ENCODE measurements at places on chromosomes 12 and 14.

DNA sequence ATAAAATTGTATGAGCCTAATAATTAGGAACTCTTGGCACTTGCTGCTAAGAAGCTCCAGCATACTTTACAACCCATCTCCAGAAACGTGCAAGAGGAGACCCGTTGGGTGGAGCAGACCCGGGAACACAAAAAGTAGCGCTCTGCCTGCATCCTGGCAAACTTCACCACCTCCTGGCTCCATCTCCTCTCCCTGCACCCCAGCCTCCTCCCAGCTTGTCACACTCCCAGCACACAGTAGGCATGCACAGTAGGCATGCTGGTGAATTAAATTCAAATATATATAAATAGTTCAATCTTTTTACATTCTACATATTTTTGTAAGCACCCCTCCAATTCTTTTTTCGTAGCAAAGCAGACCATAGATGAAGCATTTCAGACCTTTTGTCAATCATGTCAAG, 1.2 kb downstream of the VSIG10 start:
- no peak for DNase-seq

- no peak for DNase-seq
These were observed 36.3 kb upstream of the STK38L start for GRCh38 chr12:27207615-27208413.

DNA sequence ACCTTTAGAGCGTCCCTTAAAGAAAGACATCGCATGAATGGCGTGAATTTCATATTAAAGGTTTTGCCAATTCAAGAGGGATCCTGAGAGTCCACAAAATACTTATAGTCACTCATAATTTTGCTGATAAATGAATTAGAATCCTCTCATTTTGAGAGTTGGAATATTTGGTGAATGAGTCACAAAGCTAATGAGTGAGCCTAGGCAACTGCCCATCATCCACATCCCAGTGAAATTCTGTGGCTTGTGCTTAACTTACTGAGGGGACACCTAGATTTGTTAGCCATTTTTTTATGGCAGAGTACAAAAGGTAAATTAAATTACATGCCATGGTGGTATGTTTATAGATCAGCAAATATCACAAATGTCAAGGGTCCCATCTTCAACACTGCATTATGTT, 12.7 kb upstream of the NOXRED1 start:
- DNase-seq: no peak

DNA sequence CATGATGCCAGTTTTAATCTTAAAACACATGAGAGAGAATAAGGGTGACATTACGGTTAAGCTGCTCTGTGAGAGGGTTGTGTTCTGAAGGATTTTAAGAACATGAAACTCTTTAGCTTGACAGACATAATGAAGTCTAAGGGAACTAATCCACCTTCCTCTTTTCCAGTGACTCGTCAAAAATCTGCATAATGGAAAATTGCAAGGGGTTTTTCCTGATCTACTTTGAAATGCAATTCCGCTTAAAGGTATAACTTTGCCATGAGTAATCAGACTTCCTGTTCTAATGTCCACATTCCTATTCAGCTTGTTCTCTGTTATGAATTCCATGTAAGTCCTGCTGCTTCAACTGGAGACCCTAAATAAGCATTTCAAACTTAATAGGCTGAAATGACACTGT, at the start of gene ZNF705A:
ZNF705A (plus strand) TSS at position 171 of the 400 bp plus-strand sequence. CDS start 15,611 bp downstream, outside the sequence.
- DNase-seq: no peak

- DNase-seq: peak; percentile 26
These were observed 466.0 kb downstream of the RAD51B start for GRCh38 chr14:68285421-68286179.

GRCh38 chr12:133080026-133080367, 726 bp upstream of the ZNF140 start:
- DNase-seq: peak; percentile 89

DNA sequence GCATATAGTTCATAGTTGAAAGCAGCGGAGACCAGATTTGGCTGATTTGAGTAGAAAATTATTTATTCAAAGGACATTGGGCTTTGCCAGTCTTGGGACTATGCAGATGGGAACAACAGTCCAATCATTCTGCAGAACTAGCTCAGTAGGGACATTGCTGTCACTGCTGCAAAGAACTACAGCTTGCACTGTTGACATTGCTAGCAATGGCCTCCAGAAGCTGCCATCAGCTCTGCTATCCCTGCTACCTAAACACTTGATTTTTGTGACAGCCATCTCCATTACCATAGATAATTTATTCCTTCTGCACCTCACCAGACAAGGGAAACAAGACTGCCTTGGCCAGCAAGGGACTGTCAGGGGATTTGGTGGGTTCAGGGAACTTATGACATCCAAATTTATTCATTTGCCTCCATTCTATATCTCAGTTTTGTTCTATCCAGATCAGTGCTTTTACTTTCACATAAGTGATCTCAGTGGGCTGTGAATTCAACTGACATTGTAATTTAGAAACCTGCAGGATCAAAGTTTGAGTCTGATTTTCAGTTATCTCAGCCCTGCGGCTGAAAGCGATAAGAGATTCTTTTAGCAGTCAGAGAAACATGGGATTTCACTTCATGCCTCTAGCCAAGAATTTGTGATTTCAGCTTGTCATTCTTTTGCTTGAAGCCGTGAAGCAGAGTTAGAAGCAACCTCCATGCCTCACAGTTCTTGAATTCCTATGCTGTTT, 136.7 kb upstream of the FBXO33 start:
- no peak for DNase-seq

- no peak for DNase-seq
These were observed 1161.2 kb upstream of the SEL1L start for GRCh38 chr14:82694820-82695219.

GRCh38 chr14:90368946-90369721, 27.7 kb upstream of the CALM1 start:
- no peak for DNase-seq

DNA sequence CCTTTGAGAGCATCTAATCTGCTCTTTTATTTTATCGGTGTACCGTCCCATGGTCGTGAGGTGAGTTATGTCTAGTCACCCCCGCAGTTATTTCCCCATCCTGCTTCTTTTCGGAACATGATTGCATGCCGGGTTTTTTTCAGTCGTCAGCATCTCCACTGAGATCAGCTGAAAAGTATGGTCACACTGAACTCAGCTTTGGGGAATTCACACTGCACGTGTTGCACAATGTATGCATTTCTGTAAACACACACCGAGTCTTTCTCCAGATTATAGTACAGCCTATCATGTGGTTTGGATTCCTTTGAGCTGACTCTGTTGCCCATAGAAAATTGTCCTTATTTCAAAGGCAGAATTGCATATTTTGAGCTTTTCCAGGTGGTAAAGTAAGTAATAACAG, 24.6 kb downstream of the PLXNC1 start:
- DNase-seq: no peak

DNA sequence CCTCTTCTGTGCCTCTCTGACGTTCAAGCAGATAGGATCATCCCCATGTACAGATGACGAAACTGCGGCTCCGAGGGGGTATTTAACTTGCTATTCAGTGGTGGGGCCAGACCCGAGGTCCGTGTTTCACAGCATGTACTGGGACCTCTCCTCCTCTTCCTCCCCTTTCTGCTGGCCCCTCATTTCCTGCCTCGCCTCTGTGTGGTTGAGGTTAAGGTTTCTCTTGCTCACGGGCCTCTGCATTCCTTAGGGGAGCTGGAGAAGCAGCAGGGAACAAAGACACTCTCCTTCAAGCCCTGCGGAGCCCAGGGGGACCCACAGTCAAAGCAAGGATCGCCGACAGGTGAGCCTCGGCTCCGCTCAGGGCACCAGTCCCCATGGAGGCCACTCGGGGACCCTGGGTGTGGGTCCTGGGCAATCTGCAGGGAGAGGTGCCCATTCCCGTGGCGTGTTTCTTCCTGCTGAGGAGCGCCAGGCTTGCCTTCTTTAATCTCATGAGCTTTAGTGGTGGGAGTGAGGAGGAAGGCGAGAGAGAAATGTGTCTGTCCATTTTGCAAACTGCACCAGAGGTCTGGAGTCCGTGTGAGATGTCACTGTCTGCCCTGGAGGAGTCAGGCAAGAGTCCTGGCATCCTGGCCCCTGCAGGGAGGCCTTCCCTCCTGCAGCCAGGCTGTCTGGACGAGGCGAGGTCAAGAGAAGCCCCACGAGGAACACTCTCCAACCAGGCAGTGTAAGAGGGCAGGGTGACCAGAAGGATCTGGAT, 45.0 kb downstream of the SLC6A12 start:
- no peak for DNase-seq

DNA sequence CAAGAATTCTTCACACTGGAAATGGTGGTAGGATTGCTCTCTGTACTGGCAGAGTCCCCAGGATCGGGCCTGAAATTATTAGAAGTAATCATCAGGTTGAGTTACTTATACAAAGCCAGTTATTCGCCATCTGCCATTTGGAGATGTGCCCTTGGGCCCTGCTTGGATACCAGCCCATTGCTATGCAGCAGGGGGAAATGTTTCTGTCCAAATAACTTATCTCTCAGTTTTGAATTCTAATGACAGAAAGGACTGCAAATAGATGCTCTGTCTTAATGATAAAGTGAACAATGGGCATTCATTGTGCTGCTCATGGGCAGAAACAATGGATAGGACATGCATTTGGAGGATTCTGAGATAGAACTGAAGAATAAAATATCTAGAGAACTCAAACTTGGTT, 139.1 kb upstream of the PELI2 start:
- DNase-seq: no peak

- DNase-seq: no peak
These were observed 133.4 kb downstream of the RFLNA start for GRCh38 chr12:124428136-124428791.

GRCh38 chr14:36441283-36441682, 78.7 kb downstream of the NKX2-1 start:
- no peak for DNase-seq

- no peak for DNase-seq
These were observed 86.4 kb upstream of the GPR68 start for GRCh38 chr14:91330856-91331255.

- DNase-seq: peak; percentile 42
These were observed 2.9 kb upstream of the NAB2 start for GRCh38 chr12:57085999-57086492.

- no peak for DNase-seq
These were observed at the start of gene CRIP1 for GRCh38 chr14:105486163-105486973. Gene CRIP1 (plus strand): TSS chr14:105486886. CDS start chr14:105487260, 374 bp downstream.

- no peak for DNase-seq
These were observed 579.1 kb downstream of the VRK1 start for GRCh38 chr14:97376310-97376709.

All from stimulated activated CD4-positive, alpha-beta T cell treated with anti-CD3 and anti-CD28 coated beads, Interleukin-1b, Interleukin-23, amount 100 ng/mL, for 4 hours (primary cell).